ENCODE measurements at places on chromosomes 1 and 21. TPM values are rescaled to one million over a fixed set of nuclear protein-coding genes. Genes with fewer than 3 reads are reported as not detected.

DNA sequence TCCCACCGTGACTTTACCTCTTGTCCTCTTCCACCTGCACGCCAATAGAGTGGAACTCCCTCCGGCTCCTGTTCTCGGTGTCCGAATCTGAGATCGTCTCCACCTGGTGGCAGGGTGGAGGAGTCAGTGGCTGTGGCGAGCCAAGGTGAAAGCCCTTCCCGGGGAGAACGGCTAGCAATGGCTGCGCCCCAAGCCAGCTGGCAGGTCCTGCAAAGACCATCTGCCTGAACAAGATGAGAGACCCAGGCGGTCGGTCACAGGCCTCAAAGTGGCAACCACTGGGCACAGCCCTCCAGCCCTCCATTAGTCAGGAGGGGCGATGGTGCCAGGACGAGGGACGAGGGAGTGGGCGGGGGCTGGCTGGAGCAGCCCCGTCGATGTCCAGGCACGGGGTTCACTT, 25.4 kb upstream of the SMIM12 start:
- peaks cover 12% of the 10 kb centered on the region for H3K4me1 ChIP-seq
- no peak overlapping the region for H3K27ac ChIP-seq
- no peak for DNase-seq

GRCh38 chr1:21149430-21149854, 27.3 kb downstream of the EIF4G3 start:
- peaks cover 15% of the 10 kb centered on the region for H3K36me3 ChIP-seq
- H3K27me3 ChIP-seq, result no peaks in the 10 kb centered on the region
- H3K27ac ChIP-seq, result no peak overlapping the region

TMEM52 gene
- 1.4 TPM for total RNA-seq

DNA sequence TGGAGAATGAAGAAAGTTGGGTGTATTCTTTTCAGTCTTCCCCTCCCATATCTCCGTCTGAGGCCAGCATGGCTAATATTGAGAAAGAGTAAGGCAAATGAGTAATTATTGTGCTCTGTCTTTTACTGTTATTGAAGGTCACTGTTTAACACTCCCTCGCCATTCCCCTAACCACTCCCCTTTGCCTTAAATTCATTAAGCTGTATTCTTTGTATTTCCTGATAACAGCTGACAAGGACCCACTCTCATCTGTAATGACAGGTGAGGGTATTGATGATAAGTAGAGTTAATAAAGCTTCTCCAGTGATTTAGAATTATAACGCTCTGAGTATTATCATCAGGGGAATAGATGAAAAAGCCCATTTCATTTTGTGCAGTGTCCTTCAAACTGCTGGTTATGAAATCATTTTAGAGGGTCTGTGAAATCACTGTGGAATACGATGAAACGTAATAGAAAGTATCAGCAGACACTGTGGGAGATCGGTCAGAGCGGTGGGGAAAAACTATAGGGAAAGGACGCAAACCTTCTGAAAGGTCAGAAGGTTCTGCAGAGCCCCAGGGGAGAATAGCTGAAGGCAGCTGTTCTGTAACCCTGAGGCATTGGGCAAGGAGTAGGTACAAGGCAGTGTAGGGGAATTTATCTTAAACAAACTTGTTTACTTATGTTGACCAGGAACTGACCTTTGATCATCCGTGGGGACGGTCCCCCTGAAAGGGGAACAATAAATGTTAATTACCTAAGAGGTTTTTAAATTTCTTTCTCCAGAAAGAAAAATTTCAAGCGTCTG, 46.3 kb upstream of the CACYBP start:
- DNase-seq, result no peak
- peaks cover 28% of the 10 kb centered on the region for H3K4me1 ChIP-seq
- peaks cover 10% of the 10 kb centered on the region for H3K36me3 ChIP-seq
- H3K4me3 ChIP-seq, result no peak overlapping the region
- no peaks in the 10 kb centered on the region for H3K27me3 ChIP-seq

CD247 gene
- total RNA-seq, result 8.7 TPM

DNA sequence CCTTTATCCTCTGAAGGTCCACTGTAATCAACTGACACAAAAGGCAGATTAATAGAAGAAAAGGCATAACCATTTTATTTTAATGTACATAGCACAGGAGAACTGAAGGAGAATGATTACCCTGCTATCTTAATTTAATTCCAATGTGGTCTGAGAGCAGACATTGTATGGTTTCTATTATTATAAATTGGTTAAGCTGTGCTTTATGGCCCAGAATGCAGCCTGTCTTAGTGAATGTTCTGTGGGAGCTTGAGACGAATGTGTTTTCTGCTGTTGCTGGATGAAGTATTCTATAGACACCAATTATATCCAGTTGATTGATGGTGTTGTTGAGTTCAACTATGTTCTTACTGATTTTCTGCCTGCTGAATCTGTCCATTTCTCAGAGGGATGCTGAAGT, 25.0 kb upstream of the SLC2A1 start:
- no peaks in the 10 kb centered on the region for H3K36me3 ChIP-seq
- DNase-seq, result no peak

Measured in lower lobe of right lung (tissue), 2 donors.